ENCODE measurements at places on chromosomes 11 and 22. TPM values are rescaled to one million over a fixed set of nuclear protein-coding genes. Genes with fewer than 3 reads are reported as not detected.

MYBPC3 gene
- total RNA-seq = under 0.01 TPM

DNA sequence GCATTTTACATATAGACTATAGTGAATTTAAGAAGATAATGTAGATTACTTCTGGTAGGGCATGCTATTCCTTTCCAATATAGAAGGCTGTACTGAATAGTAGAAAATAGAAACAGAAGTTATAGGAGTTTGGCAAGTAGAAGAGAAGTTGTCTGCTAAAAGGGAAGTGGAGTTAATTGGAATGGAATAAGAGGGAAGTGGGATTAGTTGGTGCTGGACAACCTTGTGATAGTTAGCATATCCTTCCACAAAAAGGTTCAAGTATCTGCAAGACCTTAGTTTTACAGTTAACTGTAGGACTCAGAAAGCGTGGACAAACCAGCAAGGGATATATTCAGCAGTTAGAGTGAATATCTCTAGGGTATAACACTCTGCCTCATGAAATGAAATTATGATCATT lies 185.5 kb downstream of the SWAP70 start:
- no peak for DNase-seq

ENTHD1 gene
- not detected for total RNA-seq

ANO9 gene
- total RNA-seq = 7.4 TPM

CHRNA10 gene
- 0.51 TPM for total RNA-seq

SCUBE1 gene
- total RNA-seq = not detected

CDHR5 gene
- not detected for total RNA-seq

TSGA10IP gene
- total RNA-seq = not detected

OSM gene
- total RNA-seq = not detected

- DNase-seq = no peak
These were observed 39.6 kb upstream of the CTSC start for GRCh38 chr11:88377144-88377543.

- peak; percentile 38 for DNase-seq
These were observed 29.2 kb downstream of the SC5D start for GRCh38 chr11:121321614-121322243.
